WERI-Rb-1 (cell line): ENCODE measurements at places on chromosomes 5 and 9.
A peak's percentile ranks its signal among the peaks of the same experiment; 100 is the strongest.

DNA sequence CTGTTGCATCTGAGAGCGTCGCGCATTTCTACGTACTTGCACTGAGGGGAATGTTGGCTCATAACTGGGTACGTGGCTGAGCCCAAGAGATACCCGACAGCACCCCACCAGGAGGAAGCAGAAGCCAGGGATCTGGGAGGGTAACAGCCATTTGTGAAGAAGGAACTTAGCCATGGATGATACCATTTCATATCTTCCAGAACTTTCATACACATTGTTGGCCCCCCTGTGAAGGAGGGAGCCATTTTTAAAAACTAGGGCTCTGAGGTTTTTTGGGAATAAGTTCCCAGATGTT is 101.4 kb upstream of the SLC44A1 start:
- DNase-seq = no peak

DNA sequence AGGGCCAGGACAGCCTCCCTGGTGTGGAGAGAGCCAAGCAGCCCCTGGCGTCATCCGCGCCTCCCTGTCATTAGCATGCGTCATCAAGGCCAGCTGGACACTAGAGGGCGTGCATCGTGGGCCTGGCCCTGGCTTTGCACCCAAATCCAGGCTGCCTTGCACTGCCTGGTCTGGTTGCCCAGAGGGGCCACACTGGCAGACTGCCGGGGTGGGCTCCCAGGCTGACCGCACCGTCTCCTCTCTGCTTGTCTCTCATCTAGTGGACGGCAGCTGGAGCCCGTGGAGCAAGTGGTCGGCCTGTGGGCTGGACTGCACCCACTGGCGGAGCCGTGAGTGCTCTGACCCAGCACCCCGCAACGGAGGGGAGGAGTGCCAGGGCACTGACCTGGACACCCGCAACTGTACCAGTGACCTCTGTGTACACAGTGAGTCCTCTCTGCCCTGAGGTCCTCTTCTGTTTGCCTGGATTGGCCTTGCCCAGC is 29.0 kb downstream of the HK3 start:
- peak; percentile 71 for DNase-seq

DNA sequence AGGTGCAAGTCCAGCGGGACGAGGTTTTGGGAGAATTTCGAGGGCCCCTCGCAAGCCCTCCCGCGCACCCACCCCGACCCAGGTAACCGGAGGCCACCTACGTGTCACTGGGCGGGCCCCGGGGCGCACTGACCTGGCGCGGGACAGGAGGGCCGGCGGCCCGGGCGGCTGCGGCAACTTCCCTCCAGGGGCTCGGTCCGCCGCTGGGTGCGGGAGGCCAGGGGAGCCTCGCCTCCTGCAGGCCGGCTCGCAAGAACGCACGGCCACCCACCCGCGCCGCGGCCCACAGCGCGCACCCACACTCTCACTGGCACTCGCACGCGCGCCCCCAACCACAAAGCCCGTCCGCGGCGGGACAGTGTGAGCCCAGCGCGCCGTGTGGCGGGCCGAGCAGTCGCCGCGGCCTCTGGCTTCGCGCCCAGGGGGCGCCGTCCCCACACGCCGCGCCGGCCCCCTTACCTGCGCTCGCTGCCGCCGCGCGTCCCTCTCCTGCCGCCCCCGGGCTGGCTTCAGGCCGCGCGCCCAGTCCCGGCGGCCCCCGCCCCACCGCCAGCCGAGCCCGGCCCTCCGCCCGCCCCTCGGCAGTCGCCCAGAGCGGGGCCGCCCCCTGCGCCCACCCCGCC is 451 bp downstream of the LPAR1 start:
- peak; percentile 29 for DNase-seq

- DNase-seq = no peak
Observed at GRCh38 chr5:112594095-112594850, 143.4 kb upstream of the APC start.

DNA sequence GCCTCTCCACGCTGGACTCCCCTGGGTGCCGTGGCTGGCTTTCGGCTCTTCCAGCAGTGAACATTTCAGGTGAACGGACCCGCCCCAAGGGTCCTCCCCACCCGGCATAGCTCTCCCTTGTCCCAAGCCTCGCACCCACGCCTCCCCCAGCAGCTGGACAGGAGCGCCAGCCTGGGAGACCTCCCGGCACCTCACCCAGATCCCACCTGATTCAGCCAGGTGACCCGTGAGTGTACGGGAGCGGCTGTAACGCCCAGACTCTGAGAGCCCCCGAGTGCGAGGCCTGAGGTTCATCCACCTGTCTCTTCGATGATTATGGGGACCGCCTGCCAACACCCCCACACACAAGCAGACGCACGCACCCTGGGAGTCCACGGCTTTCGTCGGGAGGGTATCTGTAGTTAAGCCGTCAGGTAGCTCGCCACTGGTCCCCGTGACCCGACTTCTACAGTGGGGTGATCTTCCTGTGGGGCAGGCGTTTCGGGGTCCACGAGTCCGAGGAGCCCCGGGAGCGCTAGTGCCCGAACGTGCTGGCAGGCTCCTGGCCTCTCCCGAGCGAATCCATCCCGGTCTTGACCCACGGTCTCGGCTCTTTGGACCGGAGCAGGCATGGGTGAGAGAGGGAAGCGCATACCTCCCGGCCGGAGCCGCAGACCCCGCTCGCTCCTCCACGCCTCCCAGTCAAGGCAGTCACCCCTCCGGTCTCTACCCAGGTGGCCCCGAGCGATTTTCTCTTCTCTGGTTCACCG is 14.9 kb downstream of the TRIM7 start:
- DNase-seq = no peak

- DNase-seq = no peak
Observed at GRCh38 chr5:154419236-154419635, 26.6 kb upstream of the SAP30L start.

DNA sequence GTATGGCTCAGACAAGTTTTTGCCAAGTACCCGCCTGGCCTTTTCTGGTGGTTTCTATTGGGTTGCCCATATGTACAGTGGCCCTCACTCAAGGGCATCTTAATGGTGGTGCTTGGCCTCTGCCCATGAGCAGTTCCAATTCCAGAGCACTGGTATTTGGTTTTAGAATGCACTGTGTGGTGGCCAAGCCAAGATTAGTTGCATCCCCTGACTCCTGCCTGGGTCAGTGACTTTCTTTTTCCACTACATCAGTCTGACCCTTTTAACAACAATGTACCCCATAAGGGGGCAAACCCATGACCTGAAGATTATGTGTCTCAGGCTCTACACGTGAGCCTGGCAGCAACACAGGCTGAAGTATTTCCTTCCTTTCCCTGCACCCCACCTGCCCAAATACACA is 34.2 kb downstream of the NPR3 start:
- no peak for DNase-seq

DNA sequence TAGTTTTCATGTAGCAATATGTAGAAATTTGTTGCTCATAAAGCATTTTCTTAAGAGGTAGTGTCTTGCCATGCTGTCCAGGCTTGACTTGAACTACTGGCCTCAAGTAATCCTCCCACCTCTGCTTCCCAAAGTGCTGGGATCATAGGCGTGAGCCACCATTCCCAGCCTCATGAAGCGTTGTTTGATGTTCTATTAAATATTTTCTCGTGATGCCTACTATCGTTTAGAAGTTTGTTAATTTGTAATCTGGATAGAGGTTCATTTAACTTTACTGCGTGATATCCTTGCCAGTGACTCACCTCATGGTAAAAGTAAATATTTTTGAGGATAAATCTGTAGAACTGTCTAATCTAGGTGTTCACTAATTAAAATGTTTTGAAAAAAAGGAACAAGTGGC is 82.6 kb downstream of the VCAN start:
- no peak for DNase-seq

DNA sequence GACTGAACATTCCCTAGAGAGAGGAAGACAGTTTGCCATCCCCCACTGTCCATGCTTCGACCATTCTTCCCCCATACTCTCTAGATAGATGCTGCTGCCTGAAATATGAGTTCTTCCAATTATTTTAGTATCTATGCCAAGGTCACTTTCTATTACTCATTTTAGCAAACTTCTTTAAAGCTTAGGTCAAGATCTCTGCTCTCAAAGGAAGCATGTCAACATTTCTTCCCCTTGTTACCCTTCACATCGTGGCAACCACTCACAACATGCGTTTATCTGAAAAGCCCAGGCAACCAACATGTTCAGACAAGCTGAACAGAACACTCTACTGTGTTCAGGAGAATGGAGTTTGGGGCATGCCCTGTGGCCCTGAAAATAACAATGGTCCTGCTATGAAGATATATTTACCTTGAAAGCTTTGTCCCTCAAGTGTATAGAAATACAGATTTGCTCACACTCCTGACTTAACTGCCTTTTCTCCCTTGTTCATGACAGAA is 138.4 kb upstream of the KIF2A start:
- no peak for DNase-seq

GRCh38 chr9:85927076-85927475 is 13.9 kb upstream of the NAA35 start:
- no peak for DNase-seq

DNA sequence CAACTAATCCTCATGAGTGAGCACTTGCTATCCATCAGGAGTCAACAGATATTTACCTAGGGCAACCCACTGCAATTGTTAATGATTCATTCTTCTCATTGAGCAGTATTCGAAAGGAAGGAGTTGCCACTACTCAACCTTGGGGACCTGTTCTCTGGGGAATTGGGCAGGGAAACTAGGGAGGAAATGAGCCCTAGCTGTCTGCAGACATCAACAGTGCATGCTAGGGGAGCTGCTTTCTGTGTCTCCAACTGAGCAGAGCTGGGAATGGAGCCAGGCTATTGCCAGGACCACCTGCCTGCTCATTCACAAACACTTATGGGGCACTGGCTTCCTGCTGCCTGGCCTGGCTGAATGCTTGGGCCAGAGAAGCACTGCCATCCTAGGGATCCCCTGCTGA is 183.4 kb downstream of the TMEM38B start:
- DNase-seq = no peak

DNA sequence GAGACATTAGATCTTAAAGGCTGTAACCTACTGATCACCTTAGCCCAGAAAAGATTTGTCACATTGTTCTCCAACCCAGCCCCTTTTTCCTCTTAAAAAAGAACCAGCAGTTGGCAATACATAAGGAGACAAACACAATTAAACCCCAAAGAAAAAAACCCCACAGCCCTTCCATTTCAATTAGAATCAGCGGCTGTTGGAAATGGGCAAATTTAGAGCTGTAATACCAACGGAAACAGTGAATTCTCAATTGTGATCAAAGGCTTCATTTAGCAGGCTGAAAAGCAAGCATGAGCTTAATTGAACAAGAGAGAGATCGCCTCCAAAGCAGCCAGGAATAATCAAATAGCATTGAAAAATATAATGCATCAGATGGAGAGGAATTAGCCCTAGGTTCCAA is 153.6 kb downstream of the FAM114A2 start:
- no peak for DNase-seq

DNA sequence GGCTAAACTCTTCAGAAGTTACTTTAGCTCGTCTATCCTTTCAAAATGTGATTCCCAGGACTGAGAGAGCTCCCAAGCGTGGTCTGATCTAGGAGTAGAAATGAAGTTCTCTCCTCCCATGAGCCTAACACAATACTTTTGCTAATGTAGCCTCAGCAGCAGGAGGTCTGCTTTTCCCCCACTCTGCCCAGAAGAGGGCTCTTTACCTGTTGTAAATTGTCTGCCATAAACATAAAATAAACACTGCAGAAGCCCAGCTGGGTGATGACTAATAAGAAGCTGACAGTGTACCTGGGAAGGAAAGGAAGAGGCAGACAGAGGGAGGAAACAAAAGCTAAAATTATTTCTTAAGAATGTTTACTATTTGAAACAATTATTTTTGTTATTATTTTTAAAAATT is 15.4 kb downstream of the SLC36A3 start:
- no peak for DNase-seq

DNA sequence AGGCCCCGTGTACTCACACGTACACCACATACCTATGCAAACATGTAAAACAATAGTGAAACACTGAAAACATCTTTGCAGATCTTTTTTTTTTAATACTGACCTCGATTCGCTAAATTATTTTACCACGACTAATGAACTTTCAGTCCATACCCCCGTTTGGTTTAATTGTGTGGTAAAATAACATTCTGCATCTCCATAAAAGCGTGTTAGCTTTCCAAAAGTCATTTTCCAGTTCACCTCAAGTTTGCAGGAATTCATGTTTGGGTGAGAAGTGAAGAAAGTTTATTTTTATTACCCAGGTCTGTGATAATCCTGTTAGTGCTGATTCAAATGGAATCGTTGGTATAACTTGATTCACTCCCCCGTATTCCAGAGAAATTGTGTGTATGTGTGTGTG is 652 bp downstream of the ARSK start:
- DNase-seq = no peak

- DNase-seq = no peak
Observed at GRCh38 chr5:103428411-103428871, 134.1 kb downstream of the NUDT12 start.

DNA sequence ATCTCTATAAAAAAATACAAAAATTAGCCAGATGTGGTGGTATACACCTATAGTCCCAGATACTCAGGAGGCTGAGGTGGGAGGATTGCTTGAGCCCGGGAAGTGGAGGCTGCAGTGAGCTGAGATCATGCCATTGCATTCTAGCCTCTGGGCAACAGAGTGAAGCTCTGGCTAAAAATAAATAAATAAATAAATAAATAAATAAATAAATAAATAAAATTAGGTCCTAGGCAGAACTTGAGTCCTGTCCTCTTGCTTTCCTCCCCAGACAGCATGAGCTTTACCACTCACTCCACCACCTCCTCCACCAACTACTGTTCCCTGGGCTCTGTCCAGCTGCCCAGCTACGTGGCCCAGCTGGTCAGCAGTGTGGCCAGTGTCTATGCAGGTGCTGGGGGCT is 31.6 kb upstream of the SPZ1 start:
- no peak for DNase-seq
